ENCODE measurements at places on chromosomes 2 and 18.
A peak's percentile ranks its signal among the peaks of the same experiment; 100 is the strongest.

GRCh38 chr18:57953883-57954282, 90.1 kb upstream of the NEDD4L start:
- DNase-seq, result no peak

- DNase-seq, result no peak
These were observed 25.2 kb downstream of the RPE start for GRCh38 chr2:210027608-210028007.

DNA sequence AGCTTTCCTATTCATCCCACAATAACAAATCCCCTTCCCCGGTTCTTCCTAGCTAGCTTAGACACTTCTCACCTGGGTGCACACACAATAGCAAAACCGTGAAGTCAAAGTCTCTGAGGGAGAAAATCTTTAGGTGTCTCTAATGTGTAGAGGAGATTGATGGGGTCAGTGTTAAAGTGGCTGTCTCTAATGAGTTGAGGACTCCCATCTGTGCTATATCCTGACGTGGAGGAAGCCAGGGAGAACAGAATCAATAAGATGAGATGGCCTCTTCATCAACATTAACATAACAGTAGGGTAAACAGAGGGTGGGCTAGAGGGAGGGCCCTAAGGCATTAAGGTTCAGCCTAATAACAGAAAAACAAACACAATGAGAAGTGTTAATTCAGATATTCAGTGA, 120.4 kb downstream of the SLC5A7 start:
- DNase-seq, result no peak

DNA sequence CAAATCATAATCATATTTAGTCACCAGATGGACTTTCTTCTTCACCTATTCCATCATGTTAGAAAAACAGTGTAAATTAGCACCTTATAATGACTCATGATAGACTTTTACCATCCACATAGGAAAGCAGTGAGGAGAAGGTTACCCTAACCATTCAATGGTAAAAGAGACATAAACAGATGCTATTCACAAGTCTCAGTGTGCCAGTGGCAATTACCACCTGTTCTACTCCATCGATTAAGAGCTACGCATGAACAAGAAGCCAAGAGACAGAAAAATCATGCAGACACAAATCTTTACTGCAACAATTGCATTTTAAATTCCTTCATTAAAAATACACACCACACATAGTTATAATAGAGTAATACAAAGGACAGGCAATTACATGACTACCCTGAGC, 106.7 kb upstream of the CHAC2 start:
- no peak for DNase-seq

GRCh38 chr2:85133751-85134254, 611 bp downstream of the TCF7L1 start:
- peak; percentile 26 for DNase-seq

- no peak for DNase-seq
These were observed 3.7 kb upstream of the SPR start for GRCh38 chr2:72883356-72883962.

DNA sequence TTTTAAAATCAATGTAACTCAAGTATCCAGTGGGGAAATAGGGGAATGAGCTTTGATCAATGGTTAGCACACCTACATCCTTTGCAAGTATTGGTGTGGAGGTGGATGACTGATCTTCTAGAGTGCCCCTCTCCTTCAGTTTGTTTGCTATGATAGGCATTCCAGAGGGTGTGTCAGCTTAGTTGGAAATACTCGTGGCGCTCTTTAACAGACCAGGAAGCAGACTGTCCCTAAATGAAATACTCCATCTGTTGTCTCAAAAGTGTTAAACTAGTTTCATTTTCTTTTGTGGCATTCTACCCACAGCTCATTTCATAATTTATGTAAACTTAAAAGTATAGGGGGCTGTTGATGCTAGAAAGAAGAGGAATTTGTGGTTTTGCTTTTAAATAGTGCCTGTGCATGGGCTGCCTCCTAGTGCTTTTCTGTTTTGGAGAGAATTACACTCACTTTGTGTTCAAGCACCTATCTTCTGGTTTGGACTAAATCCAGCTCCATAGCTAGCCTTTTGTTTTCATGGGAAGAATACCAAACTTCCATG, 66.2 kb downstream of the STAT1 start:
- no peak for DNase-seq

- no peak for DNase-seq
These were observed 13.9 kb downstream of the ADAM23 start for GRCh38 chr2:206457188-206457634.

- DNase-seq, result no peak
These were observed 28.9 kb upstream of the CCNYL1 start for GRCh38 chr2:207682557-207682956.

- DNase-seq, result no peak
These were observed 92.3 kb downstream of the CELF4 start for GRCh38 chr18:37473195-37473840.

DNA sequence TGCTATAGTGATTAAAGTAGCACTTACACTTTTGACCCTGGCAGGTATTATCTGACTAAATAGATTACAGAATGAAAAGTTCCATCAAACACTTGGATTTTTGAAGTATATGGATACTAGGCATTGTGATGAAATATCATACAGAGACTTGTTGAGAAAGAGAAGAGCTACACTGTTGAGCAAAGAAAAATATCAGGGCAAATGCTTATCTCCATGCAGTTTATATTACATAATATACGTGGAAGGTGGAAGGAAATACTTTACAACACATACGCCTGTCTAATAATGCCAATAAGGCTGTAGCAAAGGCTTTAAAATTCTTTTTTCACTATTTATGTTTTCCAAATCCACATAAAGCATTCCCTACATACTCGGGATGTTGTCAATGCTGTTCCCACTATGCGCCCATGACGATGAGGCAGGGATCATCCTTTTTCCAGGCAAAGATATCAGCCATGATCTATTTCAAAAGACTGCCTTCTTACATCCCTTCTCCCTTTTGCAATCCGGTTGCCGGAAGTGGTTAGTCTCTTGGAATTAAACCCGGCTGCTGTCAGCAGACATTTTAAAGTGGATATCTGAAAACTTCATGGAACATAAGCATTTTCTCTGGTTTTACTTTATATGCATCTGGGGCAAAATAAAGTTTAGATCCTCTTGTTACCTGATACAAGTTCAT, 92.6 kb upstream of the ITGA4 start:
- DNase-seq, result no peak

DNA sequence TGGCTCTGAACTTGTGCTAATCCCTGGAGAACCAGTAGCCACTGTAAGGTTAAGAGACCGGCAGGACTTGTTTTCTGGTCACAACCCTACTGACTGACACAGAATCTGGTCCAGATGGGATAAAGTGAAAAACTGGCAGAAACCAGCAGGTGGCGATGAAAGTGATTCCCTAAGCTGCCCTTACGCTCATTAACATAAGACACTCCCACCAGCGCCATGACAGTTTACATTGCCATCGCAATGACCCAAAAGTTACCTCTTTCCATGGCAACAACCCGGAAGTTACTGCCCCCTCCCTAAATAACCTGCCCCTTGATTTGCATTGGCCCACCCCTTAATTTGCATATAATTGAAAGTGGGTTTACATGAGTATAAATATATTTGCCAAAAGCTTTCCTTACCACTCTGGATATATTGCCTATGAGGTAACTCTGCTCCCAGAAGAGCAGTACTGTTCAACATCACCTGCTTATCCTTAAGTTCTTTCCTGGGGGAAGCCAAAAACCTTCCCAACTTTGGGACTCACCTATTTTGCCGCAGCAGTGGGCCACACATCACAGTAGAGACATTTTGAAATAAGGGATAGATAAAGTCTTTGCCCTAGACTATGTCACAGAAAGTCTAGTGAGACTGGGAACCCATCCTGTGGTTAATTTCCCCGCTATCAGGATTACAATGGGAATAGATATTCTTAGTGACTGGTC, 35.8 kb upstream of the AFF3 start:
- no peak for DNase-seq

DNA sequence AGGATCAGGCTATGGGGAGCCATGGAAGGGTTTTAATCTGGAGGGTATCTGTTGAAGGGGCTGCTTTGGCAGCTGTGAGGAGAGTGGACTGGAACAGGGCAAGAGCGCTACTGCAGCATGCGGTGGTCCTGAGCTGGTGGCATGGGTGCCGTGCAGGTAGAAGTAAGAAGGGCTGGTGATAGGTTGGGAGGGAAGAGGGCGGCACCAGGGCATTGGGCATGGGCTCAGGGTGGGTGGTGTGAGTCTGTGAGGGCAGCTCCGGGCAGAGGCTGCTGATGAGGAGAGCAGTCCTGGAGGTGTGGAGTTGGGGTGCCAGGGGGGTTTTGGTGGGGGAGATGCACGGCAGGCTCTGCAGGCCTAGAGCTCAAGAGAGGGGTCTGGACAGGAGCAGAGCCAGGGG, 2.1 kb downstream of the ACTG2 start:
- DNase-seq, result no peak

- no peak for DNase-seq
These were observed 174.8 kb downstream of the DYM start for GRCh38 chr18:49285627-49286026.

GRCh38 chr18:76361219-76361618, 133.8 kb downstream of the ZNF516 start:
- no peak for DNase-seq

GRCh38 chr2:10079870-10080535, at the start of gene CYS1:
CYS1 (minus strand) TSS chr2:10080411; CDS start chr2:10080223, 188 bp downstream.
- DNase-seq, result peak; percentile 35

DNA sequence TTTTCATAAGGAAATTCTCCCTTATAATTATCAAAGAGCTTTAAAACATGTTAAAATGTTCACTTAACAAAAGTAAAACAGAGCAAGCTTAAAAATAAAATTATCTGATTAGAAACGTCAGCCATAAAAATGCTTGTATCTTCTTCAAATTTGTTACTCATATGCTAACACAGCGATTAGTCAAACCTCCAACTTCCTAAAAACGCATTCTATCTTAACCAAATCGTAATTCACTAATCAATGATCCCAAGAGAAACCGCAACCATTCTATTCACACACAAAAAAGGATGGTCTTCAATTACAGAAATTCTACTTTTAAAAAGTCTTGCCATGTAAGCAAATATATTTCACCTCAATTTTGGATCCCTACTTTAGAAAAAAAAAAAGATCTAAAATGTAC, 1.9 kb downstream of the STK17B start:
- no peak for DNase-seq

GRCh38 chr2:235497096-235497495, 3.3 kb downstream of the AGAP1 start:
- no peak for DNase-seq

DNA sequence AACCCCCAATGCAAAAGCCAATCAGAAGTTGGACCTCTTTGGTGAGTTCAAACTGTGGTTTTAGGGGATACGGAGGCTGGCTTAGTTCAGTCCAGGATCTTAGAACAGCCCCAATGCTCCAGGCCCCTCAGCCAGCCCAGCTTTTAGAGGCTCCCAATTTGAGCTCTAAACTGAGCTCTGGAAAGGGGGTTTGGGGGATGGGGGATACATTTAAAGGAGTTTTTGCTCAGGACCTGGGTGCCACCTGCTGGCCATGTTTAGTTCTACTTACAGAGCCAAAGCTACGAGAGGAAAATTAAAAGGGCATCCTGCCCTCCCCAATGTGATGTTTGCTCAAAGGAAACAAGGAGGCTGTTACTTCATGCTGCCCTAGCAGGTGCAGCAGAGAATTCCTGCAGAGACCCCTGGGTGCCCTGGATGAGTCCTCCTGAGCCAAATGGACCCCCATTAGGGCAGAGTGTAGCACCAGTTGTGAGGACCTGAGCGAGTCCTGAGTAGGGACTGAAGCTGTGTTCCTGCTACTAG, 15.9 kb upstream of the TMEM214 start:
- DNase-seq, result peak; percentile 50

GRCh38 chr2:239753401-239753837, 271.7 kb downstream of the NDUFA10 start:
- DNase-seq, result no peak
